ENCODE measurements at places on chromosomes 1 and 21.

DNA sequence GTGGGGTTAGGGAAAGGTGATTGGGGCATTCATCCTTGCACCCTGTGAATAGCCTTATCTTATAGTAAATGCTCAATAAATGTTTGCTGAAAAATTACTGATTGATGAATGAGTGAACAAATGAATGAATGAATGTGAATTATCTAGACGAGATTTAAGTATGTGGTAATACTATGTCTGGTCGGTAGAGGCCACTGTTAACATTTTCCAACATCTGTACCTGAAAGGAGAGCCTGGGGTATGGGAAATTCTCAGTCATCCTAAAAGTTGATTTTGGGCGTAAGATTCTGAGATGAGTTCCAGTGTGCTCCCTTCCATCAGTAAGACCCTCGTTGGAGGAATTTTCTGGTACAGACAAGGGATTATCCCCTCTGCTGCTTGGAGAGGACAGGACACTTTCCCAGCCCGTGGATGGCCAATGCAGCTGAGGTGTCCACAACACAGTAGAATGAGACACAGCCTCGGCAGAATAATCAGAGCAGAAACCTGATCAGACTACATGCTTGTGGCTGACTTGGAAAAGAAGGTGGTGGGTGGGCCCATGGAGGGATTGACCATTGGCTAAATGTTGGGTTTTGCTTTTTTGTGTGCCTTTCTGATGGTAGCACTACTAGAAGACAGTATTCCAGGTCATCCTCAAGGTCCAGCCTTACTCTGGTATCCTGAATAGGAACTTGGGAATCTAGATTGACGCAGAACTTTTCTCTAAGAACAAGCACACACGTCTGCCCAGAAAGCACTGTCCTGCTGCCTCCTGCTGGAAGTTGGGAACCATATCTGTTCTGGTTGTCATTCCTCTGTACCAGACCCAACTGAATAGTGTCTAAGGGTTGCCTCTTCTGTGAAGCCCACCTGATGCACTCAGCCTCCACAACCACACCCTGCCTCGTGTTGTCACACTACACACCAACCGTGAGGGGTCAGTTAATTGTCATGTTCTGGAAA is 262.0 kb downstream of the TNR start:
- no peak for DNase-seq

DNA sequence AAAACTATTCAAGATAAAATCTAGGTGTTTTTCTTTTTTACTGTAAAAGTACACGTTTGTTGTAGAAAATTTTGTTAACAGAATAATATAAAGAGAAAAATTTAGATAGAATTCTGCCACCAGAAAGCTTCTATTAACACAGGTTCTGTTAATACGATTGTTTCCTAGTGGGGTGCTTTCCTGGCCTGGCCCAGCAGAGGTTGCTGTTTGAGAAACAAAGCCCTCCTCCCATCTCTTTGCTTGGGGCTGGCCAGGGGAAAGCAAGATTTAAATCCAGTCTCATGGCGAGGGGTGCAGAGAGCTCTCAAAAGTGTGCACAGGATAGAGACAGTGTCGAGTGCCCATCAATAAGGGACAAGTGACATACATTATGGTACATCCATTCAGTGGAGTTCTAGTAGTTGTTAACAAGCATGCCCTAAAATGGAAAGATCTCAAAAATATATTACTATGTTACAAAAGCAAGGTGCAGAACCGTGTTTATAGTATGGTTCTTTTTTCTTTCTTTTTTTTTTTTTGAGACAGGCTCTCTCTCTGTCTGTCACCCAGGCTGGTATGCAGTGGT is 14.6 kb upstream of the ACBD3 start:
- DNase-seq: no peak

DNA sequence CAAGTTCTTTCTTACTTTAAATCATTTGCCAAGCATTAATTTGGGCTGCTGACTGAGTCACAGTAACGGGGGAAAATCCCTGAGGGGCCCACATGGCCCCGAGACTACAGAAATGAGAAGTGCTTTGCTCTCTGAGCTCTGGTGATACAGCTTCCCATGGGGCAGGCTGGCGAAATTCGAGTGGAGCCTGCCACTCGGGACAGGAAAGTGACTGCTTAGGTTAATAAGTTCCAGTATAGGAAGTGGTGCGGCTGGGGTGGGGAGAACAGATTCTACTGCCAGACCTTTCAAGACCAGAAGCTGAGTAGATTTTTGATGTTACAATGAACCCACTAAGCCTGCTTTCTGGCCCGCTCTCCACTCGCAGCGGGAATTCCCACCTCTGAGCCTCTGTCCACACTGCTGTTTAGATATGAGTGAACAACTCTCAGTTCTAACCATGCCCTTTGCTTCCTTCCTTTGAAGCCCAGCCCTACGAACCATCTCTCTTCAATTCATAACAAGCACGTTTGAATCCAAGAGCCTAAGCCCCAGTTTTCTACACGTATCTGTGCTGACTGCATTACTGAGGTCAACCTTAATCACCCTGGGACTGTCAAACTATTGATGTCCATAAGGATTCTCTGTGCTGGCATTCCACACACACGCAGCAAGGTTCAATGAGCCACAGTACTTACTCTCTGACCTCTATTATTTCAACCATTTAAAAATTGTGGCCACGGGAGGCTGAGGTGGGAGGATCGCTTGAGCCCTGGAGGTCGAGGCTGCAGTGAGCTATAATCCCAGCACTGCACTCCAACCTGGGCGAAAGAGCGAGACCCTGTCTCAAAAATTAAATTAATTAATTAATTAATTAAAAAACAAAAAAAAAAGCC is 9.6 kb downstream of the ZBTB17 start:
- no peak for DNase-seq

DNA sequence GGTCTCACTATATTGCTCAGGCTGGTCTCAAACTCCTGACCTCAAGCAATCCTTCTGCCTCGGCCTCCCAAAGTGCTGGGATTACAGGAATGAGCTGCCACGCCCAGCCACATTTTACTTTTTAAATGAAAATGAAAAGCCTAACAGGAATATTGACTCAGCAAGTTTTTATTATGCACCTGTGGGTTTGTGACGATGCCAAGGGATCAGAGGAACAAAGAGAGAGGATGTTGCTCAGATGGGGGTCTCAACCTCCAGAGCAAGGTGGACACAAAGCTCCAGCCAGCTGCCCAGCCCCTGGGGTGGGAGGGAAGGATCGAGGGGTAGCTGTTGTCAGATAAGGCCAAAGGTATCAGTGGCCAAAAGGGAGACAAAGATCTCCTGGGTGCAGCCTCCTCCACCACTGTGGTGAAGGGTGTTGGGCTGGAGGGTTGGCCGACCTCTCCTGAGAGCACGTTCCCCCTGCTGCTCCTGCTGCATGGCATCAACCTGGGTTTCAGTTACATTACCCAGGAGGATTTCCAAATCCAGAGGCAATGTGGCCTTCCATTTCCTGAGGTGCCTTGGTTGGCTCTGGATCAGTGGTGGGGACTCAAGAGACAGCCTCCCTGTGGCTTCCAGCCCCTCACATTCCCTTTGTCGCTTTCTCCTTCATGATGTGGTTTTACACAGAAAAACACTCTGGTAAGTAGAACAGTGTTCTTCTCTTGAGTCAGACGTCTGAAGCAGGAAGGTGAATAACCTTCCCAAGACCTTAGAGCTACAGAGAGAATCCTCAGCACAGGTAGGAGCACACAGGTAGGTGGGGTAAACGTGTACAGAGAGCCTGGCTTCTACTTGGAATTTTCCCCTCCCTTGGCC is 34.2 kb downstream of the ZNF496 start:
- DNase-seq: no peak

- DNase-seq: no peak
These were observed 16.0 kb downstream of the TNFSF4 start for GRCh38 chr1:173191011-173191705.

DNA sequence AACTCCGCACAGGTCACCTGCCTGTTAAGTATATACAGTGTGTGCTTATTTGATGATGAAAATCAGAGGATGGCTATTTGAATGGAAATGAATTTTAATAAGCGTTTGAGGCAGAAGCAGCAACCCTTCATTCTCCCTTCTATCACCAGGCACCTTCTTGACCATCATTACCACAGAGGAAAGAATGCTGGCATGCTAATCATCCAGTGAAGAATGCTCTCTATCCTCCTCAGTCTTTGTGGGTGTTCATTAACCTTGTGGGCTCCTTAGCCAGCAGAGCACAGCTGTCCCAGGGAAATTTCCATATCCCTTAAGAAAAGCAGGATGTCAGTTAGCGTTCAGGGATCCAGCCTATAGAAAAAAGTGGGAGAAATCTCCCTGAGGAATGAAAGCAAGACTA is 428.0 kb upstream of the CAMK1G start:
- no peak for DNase-seq

- DNase-seq: no peak
These were observed 65.5 kb downstream of the RNF187 start for GRCh38 chr1:228552596-228553176.

DNA sequence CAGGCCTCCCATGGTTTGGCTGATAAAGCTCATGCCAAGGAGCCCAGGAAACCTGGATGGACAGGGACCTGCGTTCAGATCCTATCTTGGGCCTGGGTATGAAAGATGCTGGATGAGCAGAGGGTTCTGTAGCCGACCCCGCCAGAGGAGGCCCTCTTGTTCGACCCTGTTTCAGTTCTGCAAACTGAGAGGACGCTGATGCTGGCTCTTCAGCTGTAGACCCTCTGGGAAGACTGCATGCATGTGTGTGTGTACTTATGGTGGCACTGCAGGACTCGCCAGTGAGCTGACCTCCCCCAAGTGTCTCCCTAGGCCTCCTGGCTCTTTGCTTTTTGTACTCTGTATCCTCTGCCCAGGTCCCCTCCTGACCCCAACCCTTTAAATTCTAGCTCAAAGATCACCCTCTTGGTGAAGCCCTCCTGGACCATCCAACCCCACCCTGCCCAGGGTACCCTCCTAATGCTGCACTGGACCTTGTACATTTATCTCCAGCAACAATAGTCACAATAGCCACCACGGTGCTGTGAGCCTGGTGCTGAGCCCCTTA is 1.6 kb downstream of the EPS8L3 start:
- peak; percentile 14 for DNase-seq

DNA sequence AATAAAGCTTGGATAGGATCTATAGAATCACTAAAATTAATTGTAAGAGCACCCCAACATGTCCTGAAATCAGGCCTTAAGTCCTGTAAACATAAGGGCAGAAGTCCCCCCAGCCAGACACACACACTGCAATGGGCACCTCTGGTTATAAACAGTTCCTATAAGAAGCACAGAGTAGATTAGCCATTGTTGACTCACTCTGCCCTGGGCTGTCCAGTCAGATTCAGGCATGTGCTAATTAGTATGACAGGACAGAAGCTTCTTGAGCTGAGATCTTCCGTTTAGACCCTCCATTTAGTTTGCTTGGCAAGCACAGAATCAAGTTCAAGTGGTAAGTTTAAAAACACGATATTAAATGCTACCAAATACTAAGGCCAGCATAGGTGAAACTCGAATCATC is 11.8 kb upstream of the DENND1B start:
- no peak for DNase-seq

GRCh38 chr1:1031659-1032235 is 11.8 kb downstream of the AGRN start:
- DNase-seq: no peak

DNA sequence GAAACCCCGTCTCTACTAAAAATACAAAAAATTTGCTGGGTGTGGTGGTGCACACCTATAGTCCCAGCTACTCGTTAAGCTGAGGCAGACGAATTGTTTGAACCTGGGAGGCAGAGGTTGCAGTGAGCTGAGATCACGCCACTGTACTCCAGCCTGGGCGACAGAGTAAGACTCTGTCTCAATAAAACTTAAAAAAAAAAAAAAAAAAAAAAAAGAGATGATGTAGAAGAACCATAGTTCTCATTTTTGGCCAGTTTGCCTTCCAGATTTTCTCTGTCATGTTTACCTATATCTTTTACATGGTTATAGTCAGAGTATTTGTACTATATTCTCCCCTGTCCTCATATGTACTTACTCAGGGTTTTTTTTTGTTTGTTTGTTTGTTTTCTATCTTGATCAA is 53.6 kb downstream of the UCK2 start:
- DNase-seq: no peak

- DNase-seq: no peak
These were observed 21.8 kb downstream of the EDN2 start for GRCh38 chr1:41462680-41463004.

DNA sequence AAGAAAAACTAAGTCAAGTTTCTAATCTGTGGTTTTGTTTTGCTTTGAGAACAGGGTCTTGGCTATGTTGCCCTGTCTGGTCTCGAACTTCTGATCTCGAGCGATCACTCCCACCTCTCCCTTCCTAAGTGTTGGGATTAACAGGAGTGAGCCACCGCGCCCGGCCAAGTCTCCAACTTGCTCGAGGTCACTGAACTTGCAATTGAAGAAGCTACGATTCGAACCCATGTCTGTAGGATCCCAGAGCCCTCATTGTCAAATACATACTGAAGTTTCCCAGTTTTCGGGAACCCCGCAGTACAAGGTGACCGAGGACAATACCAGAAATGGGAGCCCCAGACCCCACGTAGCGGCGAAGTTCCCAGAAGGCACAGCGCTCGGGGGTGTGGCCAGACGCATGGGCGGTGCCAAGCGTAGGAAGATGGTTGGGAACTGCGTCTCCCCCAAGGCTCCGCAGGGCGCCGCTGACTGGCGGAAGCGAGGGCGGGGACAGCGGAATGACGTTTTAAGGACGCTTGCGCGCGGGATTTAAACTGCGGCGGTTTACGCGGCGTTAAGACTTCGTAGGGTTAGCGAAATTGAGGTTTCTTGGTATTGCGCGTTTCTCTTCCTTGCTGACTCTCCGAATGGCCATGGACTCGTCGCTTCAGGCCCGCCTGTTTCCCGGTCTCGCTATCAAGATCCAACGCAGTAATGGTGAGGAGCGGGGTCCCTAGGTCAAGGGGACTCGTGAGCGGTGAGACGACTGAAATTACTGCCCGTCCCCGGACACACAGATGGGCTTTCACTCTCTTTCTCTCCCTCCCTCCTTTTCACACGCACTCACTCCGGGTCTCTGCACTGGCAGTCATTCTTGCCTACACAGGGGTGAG is at the start of gene KIF2C:
TSS of gene KIF2C (plus strand) at position 531 of the 872 bp plus-strand sequence. CDS start at position 627, 96 bp downstream.
- DNase-seq: peak; percentile 97

- no peak for DNase-seq
These were observed 150.1 kb upstream of the ZNF644 start for GRCh38 chr1:91171898-91172297.

- DNase-seq: no peak
These were observed 29.3 kb downstream of the TMEM200B start for GRCh38 chr1:29094433-29094832.
